Renal cortical epithelial cell (primary cell): ENCODE measurements at places on chromosomes 7 and 10. TPM values are rescaled to one million over a fixed set of nuclear protein-coding genes. Genes with fewer than 3 reads are reported as not detected.
A peak's percentile ranks its signal among the peaks of the same experiment; 100 is the strongest.

TNPO3 gene
- total RNA-seq, result 74.5 and 103 TPM in 2 replicates

- DNase-seq, result peak; percentile 65
These were observed 90.2 kb downstream of the IPMK start for GRCh38 chr10:58177362-58177947.

COBL gene
- 1.4 and 4.2 TPM in 2 replicates for total RNA-seq

- no peak for DNase-seq
These were observed 80.0 kb downstream of the RBM33 start for GRCh38 chr7:155724327-155725005.

DNA sequence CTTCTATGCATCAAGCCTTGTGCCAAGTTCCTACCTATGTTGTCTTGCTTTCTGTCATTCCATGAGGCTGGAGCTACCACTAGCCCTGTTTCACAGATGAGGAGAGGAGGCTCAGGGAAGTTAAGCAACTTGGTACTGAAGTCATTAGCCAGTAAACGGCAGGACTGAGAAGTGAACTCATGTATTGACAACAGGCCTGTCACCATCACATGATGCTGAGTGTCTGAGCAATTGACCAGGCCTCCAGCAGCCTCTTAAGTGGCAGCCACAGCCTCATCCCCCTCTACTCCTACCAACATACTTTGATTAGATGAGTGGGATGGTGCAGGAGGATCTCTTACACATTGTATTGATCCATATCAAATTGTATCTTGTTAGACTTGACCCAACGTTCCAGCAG is 317.6 kb downstream of the GRID1 start:
- DNase-seq, result no peak

GRCh38 chr10:26787362-26787761 is 73.4 kb downstream of the ABI1 start:
- no peak for DNase-seq

CRPPA gene
- 4.5 and 6.7 TPM in 2 replicates for total RNA-seq

GRCh38 chr10:129307141-129307540 is 159.9 kb upstream of the MGMT start:
- DNase-seq, result peak; percentile 77

- DNase-seq, result no peak
These were observed 8.0 kb upstream of the TAS2R60 start for GRCh38 chr7:143435266-143435665.

- DNase-seq, result no peak
These were observed 112.7 kb downstream of the CDH23 start for GRCh38 chr10:71509444-71509843.

- DNase-seq, result peak; percentile 60
These were observed 159.8 kb downstream of the MAGI2 start for GRCh38 chr7:79293655-79294142.

DNA sequence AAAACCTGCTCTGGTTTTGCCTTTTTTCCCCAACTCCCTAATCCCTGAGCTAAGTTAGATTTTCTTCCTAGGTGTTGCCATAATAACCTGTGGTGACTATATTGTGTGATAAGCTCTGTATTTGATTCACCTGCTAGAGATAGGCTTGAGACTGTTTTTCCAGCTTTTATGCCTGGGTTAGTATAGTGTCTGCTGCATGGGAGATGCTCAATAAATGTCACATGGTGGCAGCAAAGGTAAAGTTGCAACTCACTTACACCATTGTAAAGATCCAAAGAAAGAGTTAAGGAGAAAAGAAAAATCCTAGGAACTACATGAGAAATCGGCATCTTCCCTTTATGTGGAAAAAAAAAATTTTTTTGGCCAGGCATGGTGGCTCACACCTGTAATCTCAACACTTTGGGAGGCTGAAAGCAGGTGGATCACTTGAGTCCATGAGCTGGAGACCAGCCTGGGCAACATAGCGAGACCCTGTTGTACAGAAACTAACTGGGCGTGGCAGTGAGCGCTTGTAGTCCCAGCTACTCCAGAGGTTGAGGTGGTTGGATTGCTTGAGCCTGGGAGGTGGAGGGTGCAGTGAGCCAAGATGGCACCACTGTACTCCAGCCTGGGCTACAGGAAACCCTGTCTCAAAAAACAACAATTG is 3.7 kb downstream of the CCNJ start:
- DNase-seq, result peak; percentile 15

GRCh38 chr7:22385326-22385725 is 28.4 kb upstream of the RAPGEF5 start:
- DNase-seq, result no peak

DNA sequence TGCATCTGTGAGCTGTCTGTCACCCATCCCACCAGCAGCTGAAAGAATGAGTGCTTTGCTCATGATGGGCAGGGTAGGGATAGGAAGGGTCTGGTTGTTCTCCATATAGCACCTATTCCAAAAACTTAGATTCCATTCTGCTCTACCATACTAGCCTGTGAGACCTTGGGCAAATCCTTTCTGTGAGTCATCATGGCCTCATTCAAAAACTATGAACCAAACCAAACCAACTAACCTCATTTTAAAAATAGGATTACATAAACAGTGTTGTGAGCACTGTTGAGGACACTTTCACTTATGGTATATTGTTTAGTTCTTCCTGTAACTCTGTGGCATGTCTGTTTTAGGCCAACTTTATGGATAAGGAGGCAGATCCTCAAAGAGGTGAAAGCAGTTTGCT is 30.9 kb upstream of the STEAP4 start:
- DNase-seq, result peak; percentile 73

SYT15B gene
- 0.52 and 2.3 TPM in 2 replicates for total RNA-seq
